ENCODE measurements at places on chromosomes 6 and 20.

DNA sequence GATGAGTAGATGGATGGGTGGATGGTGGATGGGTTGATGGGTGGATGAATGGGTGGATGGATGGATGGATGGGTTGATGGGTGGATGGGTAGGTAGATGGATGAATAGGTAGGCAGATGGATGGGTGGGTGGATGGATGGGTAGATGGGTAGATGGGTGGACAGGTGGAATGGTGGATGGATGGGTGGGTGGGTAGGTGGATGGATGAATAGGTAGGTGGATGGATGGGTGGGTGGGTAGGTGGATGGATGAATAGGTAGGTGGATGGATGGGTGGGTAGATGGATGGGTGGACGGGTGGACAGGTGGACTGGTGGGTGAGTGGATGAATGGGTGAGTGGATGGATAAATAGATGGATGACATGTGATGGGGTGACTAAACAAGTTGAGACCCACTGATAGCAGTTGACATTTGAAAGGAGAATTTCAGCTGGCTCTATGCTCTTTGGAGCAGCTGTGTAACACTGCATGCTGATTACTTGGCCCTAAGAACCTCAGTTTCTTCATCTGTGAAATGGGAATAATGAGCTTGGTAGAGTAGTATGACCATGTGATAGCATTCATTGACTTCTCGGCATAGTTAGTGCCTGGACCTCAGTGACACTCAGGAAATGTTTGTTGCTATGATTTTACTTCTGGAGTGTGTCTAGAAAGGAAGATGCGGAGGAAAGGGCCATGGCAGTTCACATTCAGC, 184.3 kb downstream of the NFATC2 start:
- no peak for DNase-seq

DNA sequence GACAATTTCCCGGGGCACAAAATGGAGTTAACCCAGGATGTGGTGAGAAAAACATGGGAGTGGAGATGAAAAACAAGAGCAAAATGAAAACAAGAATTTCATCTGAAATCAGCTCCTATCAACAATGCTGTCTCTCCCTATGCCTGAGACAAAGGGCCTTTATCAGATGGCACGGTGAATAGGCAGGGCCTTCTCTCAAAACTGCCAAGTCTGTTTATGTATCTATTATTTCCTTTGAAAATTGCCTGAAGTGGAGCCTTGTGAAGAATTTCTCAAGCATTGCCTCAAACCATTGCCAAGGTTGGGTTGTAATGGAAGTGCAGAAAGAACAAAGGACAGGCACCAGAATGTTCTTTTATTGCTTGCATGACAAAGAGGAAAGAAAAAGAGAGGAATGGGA, 74.7 kb downstream of the BTBD3 start:
- DNase-seq: no peak

GRCh38 chr6:110649704-110650103, 165.6 kb downstream of the CDK19 start:
- no peak for DNase-seq

- no peak for DNase-seq
Measured at GRCh38 chr6:7726416-7727085, 652 bp downstream of the BMP6 start.

DNA sequence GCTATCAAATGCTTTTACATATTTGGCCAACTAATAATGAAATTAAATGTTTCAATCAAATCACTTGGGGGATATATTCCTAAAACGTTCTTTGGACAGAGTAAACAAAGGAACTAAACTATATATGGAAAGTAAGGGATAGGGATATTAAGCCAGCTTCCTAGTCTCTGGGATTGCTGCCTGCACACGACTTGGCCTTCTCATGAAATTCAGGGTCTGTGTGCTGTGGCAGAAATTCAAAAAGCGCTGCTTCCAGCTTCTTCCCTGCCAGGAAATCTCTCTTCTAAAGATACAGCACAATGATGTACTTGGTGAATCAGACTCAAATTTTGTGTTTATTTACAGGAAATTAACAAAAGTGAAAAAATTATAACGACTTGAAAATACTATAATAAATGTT, 206.3 kb upstream of the RAB32 start:
- no peak for DNase-seq

DNA sequence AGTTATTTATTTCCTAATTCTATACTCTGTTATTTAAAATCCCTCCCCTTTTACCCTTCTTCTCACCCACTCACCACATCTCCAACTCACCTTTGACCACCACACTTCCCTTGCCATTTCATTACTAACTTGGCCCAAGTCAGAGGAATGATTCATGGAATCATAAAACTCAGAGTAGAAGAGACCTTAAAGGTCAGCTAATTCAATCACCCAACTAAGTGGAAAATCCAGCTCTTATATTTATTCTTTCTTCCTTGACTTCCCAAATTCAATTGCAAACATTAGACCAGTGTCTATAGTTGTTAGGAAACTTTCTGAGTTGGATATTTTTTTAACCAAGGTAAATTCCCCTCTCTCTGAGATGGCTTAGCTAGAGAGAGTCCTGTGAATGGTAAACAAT, 26.5 kb upstream of the HEY2 start:
- no peak for DNase-seq

DNA sequence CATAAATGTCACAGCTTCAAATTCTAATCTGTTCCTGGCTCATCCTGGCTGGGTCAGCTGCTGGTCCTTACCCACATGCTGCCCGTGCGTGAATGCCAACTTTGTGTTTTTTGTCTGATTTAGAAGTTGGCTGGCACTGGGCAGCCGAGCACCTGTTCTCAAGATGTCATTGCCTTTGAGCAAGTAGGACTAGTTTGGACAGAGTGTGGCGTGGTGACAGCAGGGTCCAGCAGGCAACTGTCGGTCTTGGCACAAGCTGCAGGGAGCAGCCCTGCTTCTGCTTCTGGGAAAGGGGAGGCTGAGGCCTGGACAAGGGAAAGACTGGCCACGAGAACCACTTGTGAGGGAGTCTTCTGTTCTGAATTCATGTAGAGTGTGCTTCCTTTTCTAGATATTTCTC, 26.4 kb upstream of the ADRM1 start:
- DNase-seq: no peak

DNA sequence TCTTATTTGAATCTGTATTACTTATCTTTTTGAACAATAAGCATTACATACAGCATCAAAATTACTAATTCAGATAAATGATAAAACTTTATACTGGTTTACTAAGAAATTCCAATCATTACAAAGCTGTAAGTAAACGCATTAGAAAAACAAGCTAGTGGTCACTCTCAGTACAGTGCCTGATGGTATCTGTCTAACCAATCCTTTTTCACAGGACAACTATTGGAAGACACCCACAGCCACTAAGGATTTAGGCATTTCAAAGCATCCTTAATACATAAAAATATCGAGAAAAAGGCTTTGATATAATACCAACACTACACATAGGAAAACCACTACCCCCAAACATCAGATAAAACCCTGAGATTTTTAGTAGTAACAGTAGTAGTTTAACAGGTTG, 2.6 kb downstream of the CD164 start:
- DNase-seq: no peak

DNA sequence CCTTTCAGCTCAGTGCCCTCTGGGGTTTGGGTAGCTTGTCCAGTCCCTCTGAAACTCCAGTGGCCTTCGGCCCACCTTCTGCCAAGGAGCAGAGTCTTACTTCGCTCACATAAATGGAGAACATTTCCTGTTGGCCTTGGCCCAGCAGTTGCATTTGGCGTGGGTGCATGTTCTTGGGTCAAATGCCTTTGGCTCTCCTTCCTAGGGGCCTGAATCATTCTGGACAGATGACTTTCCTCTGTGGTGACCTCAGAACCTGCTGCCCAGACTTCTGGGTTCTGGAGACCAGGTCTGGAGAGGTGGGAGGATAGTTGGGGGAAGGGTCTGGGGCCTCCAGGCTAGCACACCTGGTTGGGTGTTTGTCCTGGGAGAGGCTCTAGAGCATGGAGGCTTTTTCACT, 29.3 kb downstream of the BCAS4 start:
- DNase-seq: no peak

- no peak for DNase-seq
Measured at GRCh38 chr6:130417951-130418350, 52.1 kb downstream of the TMEM200A start.

GRCh38 chr20:48209102-48209501, 423.8 kb upstream of the SULF2 start:
- DNase-seq: no peak

DNA sequence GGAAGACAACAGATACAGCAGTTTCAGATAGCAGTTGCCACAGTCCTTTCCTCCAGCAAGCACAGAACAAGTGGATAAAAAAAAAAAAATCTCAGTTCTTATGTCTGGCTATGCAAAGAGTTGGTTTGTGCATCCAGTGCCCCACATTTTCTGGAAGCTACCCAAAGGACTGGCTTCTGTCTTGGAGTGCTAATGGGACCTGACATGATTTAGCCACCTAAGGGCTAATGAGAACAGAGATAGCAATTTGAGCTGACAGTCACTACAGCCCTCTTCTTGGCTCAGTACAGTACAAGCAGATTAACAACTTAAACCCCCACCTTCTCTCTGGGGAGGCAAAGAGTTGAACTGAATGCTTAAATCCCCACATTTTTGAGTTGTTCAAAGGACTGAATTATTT, 976.8 kb downstream of the TBC1D32 start:
- no peak for DNase-seq

All from omental fat pad (tissue), 4 donors.